Fibroblast of lung (primary cell): ENCODE measurements at places on chromosomes 7 and 10. TPM values are rescaled to one million over a fixed set of nuclear protein-coding genes. Genes with fewer than 3 reads are reported as not detected.

The CFAP43 gene
- polyA plus RNA-seq, result 0.06 and 0.10 TPM in 2 replicates

The XRCC2 gene
- polyA plus RNA-seq, result 1.4 and 4.0 TPM in 2 replicates

The CARD11 gene
- polyA plus RNA-seq, result 0.02 and 0.07 TPM in 2 replicates

The GIMAP7 gene
- polyA plus RNA-seq, result not detected in 2 replicates

- no peaks in the 10 kb centered on the region for H3K27me3 ChIP-seq
- H3K36me3 ChIP-seq, result no peaks in the 10 kb centered on the region
- no peaks in the 10 kb centered on the region for H3K4me1 ChIP-seq
- H3K4me3 ChIP-seq, result no peak overlapping the region
- no peak for DNase-seq
Observed at GRCh38 chr10:80540618-80540980, 2.9 kb downstream of the SH2D4B start.

DNA sequence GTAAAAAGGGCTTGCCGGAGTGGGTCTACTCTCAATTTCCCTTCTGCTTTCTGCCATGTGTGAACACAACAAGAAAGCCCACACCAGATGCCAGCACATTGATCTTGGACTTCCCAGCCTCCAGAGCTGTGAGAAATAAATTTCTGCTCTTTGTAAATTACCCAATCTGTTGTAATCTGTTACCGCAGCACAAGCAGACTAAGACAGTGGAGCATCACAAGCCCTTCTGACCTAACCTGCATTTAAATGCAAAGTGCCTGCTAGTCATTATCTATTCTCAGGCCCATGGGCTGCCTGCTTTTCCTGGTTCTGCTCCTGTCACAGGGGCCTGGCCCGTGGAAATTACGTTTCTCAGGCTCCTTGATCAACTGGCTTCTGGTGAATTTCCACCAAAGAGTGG is 199.3 kb upstream of the AUTS2 start:
- H3K36me3 ChIP-seq, result no peaks in the 10 kb centered on the region
- no peak overlapping the region for H3K27ac ChIP-seq
- H3K4me1 ChIP-seq, result no peaks in the 10 kb centered on the region
- no peak overlapping the region for H3K4me3 ChIP-seq
- no peaks in the 10 kb centered on the region for H3K27me3 ChIP-seq

- no peak overlapping the region for H3K4me3 ChIP-seq
- no peak overlapping the region for H3K27ac ChIP-seq
- no peak for DNase-seq
Observed at GRCh38 chr7:36509962-36510361, 120.3 kb downstream of the ANLN start.

GRCh38 chr10:23284674-23285335 is 59.8 kb downstream of the C10orf67 start:
- H3K27ac ChIP-seq, result no peak overlapping the region
- no peaks in the 10 kb centered on the region for H3K27me3 ChIP-seq
- H3K36me3 ChIP-seq, result no peaks in the 10 kb centered on the region
- H3K4me3 ChIP-seq, result no peak overlapping the region
- H3K4me1 ChIP-seq, result no peaks in the 10 kb centered on the region

DNA sequence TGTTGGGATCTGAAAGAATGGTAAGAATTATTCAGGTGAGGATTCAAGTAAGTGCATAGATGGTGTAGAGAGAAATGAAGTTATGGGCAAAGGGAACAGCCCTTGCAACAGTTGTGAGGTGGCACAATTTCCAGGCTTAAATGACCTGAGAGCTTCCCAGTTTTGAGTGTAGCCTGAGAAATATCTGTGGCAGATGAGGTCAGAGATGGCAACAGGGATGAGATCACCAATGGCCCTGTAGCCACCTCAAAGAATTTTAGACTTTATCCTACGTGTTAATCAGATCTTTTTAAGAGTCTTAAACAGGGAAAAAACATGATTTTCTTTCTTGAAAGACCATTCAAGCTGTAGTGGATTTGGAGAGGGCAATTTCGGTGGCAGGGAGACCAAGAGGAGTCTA is 1.9 kb upstream of the NRF1 start:
- H3K27ac ChIP-seq, result no peak overlapping the region
- peak; percentile 25 for DNase-seq
- no peaks in the 10 kb centered on the region for H3K4me1 ChIP-seq

- peaks cover 3% of the 10 kb centered on the region for H3K27me3 ChIP-seq
- no peaks in the 10 kb centered on the region for H3K36me3 ChIP-seq
- no peak overlapping the region for H3K4me3 ChIP-seq
- H3K4me1 ChIP-seq, result no peaks in the 10 kb centered on the region
- DNase-seq, result no peak
- H3K27ac ChIP-seq, result no peak overlapping the region
Observed at GRCh38 chr10:69496352-69497230, 45.3 kb downstream of the TSPAN15 start.

DNA sequence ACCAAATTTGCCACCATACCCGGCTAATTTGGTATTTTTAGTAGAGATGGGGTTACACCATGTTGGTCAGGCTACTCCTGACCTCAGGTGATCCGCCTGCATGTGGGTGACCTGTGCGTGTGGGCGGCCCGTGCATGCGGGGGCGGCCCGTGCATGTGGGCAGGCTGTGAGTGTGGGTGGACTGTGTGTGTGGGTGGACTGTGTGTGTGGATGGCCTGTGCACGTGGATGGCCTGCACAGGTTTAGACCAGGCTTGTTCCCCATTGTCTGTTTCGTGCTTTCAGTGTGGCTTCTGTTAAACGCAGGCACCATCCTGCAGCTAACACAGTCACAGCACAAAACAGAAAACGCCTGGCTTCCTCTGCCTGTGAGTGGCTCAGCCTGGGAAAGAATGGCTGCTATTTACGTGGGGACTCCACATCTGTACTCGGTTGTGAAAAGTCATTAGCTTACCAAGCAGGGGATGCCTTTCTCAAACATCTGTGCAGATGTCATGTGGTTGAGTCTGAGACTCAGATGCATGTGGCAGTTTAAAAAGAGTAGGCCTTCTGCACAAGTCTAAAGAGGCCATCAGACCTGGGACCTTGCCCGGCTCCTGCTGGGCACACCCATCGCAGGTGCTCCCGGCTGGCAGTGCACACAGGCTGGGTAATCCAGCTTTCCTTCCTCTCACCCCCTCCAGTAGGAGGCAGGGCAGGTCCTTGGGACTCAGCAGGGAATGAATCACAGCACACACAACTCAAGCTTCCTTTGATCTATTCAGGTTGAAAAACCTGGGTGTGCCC is 91.6 kb downstream of the COBL start:
- no peaks in the 10 kb centered on the region for H3K27me3 ChIP-seq
- H3K4me3 ChIP-seq, result no peak overlapping the region
- H3K27ac ChIP-seq, result no peak overlapping the region

DNA sequence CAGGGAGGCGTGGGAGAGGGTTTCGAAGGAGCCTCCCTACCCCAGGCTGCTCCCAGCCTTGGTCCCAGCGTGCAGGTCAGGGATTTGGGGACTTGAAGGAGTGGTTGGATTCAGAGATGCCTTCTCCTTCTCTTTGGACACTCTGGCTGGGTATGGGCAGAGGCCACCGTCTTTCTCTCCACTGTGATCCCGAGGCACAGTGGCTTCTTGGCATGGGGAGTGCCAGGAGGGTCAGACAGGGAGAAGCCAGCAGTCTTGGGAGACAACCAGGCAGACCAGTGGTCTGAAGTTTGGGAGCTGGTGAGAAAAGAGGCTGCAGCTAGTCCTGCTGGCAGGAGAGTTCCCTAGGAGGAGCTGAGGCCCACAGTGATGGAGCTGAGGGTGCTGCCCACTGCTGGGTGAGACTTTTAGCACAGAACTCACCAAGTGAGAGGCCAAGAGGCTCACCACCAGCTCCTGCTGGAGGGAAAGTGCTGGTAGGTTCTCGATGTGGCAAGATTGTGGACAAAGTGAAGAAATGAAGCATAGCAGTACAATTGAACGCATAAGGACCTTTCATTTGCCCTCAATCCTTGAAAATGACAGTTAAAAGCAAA is 35.2 kb upstream of the WDFY4 start:
- H3K36me3 ChIP-seq, result no peaks in the 10 kb centered on the region
- H3K4me3 ChIP-seq, result no peak overlapping the region
- H3K4me1 ChIP-seq, result no peaks in the 10 kb centered on the region
- H3K27me3 ChIP-seq, result no peaks in the 10 kb centered on the region

DNA sequence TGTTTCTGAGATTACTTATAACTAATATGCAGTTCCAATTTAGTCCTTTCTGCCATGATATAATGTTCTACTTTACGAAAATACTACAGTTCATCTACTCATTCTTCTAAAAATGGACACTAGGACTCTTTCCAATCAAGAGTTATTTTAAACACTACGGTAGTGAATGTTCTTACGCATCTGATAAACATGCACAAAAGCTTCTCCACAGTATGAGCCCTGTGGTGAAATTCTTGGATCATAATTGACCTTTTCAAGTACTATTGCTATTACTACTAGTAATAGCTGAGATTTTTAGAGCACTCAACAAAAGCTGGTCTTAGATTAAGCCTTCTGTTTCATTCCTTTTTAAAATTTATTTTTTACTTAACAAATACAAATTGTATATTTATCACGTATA is 106.4 kb downstream of the CH25H start:
- H3K27me3 ChIP-seq, result no peaks in the 10 kb centered on the region
- peak; percentile 64 for DNase-seq
- peaks cover 6% of the 10 kb centered on the region for H3K4me1 ChIP-seq
- H3K36me3 ChIP-seq, result no peaks in the 10 kb centered on the region
- H3K27ac ChIP-seq, result peak overlapping the region; percentile 1
- peak overlapping the region; percentile 6 for H3K4me3 ChIP-seq

GRCh38 chr7:22784346-22784745 is 38.3 kb downstream of the TOMM7 start:
- no peak overlapping the region for H3K4me3 ChIP-seq
- DNase-seq, result no peak
- H3K4me1 ChIP-seq, result peaks cover 6% of the 10 kb centered on the region
- H3K27ac ChIP-seq, result no peak overlapping the region

- no peak for DNase-seq
- peak overlapping the region; percentile 73 for H3K27ac ChIP-seq
Observed at GRCh38 chr10:124802313-124802675, 675 bp downstream of the ABRAXAS2 start.

DNA sequence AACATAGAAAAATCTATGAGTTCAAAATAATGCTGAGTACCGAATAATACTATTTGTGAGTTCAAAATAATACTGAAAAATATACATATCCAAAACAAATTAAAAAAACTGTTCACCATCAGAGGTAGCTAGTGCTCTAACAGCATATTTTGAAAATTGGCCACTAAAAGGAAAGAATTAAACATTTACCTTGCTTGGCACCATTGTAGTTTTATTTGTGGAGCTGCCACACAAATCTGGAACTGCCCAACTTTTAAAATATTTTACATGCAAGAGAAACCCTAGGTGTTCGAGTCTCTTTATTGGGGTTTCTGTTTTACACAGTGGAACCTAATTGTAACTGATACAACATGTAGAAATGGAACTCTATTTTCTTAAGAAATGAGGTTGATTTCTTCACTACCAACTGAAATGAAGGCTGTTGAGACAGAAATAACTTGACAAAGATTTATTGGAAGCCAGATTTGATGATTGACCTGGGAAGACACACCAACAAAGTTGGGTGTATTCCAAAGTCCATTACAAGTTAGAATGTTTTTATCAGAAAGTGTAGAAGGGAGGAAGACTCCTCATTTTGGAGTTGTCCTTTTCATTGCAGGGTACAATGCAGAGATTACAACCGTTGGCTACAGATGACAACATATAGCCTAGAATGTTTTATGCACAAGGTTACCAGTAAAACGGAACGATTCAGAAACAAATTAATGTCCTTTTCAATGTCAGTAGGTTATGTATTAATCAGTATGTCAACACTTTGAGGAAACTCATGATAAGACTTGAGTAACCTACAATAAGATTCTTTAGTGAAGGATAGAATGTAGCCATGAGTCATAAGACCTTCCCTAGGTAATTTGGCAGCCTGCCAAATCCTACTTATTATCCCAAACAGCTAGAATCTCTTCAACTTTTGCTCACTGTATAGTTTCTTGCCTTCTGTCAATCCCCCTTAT is 73.8 kb upstream of the PAPSS2 start:
- no peak overlapping the region for H3K4me3 ChIP-seq
- no peaks in the 10 kb centered on the region for H3K36me3 ChIP-seq
- H3K27ac ChIP-seq, result no peak overlapping the region
- no peaks in the 10 kb centered on the region for H3K27me3 ChIP-seq
- peaks cover 8% of the 10 kb centered on the region for H3K4me1 ChIP-seq
- DNase-seq, result no peak

DNA sequence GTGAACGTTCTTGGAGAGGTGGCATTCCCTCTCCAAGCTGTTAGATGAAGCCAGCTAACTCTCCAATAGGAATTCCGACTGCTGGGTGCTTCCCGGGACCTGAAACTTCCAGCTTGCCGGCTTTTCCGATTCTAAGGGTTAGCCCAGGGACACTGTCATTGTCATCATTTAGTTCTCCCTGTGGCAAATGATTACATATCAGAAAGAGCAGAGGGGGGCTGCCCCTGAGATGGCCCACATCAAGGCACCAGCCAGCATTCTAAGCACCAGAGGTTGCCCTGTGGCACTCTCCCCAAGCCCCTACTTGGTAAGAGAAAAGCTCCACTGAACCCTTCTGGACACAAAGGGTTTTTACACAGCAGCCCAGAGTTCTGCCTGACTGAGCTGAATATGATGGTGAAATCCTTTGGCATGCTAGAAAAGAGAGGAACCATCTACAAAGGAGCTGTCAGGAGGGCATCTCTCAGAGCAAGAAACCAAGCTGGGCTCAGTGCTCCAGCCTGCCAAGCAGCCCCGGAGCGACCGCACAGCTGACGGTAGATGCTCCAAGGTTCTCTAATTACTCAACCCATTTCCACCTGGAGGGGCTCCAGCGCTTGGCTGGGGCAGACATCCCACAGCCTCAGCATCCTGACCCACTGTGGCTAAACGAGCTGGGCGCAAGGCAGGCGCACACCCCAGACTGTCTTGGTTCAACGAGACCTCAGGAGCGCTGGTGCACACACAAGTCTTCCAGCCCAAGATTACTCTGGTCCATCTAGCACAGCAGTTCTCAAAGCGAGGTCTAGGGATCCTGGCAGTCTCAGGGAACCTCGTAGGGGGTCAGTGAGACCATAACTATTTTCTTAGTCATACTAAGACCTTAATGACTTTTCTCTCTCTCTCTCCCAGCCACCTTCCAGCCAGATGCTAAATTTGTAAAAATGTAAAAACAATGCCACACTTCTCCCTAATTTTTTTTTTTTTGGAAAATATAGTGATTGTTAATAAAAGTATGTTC is 160.5 kb downstream of the GFRA1 start:
- H3K4me1 ChIP-seq, result peaks cover 4% of the 10 kb centered on the region
- no peak for DNase-seq
- no peak overlapping the region for H3K4me3 ChIP-seq
- H3K36me3 ChIP-seq, result no peaks in the 10 kb centered on the region

DNA sequence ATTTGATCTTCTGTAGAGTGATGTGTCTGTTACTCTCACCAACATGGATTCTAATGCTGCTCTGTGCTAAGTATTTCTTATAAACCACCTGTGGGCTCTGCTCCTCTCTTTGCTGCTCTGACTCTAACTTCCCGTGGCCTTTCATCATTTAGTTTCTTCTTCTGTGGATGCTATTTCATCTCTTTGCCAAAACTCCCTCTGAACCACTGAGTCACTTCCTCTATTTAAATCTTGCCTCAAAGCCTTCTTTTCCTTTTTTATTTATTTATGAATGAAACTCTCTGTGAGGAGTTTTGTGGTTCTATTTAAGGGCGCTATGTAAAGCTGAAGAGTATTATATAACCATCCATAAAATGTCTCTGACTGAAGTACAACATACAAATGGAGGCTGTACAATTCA is 538.5 kb downstream of the SUGCT start:
- DNase-seq, result peak; percentile 87
- H3K27ac ChIP-seq, result no peak overlapping the region
- no peak overlapping the region for H3K4me3 ChIP-seq
- no peaks in the 10 kb centered on the region for H3K4me1 ChIP-seq
